ENCODE measurements at places on chromosomes 6 and 20.

DNA sequence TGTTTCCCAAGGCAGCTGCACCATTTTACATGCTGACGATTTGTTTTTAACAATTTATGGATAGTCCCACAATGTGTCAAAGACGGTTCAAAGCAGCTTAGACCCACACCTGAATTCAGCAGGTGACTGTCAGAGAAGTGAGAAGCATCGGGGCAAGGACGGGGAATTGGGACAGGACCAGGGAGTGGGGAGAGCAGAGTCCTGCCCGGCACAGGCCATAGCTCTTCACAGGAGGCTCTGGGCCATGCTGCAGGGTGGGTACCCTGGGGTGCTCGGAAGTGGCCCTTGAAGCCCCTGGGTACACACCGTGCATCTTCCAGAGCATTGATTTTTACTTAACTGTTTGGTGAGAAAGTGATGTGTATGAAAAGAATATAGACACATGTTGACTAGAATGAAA is 33.2 kb upstream of the PHACTR3 start:
- no peaks in the 10 kb centered on the region for H3K27me3 ChIP-seq
- no peak overlapping the region for H3K27ac ChIP-seq
- DNase-seq, result no peak
- no peaks in the 10 kb centered on the region for H3K36me3 ChIP-seq

- DNase-seq, result no peak
- no peak overlapping the region for H3K27ac ChIP-seq
- no peaks in the 10 kb centered on the region for H3K4me1 ChIP-seq
- no peaks in the 10 kb centered on the region for H3K27me3 ChIP-seq
Observed at GRCh38 chr6:22783931-22784330, 214.6 kb downstream of the HDGFL1 start.

- DNase-seq, result no peak
- peak overlapping the region; percentile 18 for H3K4me3 ChIP-seq
- no peaks in the 10 kb centered on the region for H3K36me3 ChIP-seq
- no peaks in the 10 kb centered on the region for H3K4me1 ChIP-seq
- H3K27me3 ChIP-seq, result no peaks in the 10 kb centered on the region
Observed at GRCh38 chr6:149031859-149032598, 285.2 kb downstream of the UST start.

DNA sequence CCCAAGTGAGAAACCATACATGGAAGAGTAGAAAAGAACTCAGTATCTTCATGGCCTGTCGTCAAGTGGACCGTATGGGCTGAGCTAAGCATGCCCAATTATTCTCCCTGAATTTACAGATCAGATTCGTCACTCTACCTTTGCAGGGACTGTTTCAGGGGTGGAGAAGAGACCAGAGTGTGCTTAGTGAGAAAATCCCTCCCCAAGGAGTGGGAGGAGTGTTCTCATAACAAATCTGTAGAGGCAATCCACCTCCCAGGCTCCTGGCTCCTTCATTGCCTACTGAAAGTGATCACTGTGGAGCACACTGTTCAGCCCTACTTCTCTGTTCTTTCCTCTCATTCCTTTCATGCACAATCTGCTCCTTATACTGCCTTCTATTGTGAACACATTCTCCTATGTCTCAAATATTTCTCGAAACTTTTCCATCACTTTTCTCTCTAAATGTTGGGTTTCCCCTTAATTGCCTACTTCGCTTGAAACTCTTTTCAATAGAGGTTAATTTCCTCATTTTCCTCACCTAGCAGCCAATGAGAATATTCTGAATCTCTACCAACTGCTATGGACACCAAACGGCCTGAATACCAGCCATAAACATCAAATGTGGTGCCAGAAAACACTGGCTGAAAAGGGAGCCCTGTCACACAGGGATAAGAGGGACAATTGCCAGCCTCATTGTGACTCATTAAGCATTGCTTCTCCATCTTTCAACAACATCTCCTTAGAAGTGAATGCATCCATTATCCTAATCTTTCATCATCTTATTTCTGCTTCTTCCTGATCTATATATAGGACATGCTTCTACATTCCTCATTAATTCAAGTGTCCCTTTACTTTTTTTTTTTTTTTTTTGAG is 398.3 kb downstream of the UTRN start:
- no peak overlapping the region for H3K4me3 ChIP-seq

DNA sequence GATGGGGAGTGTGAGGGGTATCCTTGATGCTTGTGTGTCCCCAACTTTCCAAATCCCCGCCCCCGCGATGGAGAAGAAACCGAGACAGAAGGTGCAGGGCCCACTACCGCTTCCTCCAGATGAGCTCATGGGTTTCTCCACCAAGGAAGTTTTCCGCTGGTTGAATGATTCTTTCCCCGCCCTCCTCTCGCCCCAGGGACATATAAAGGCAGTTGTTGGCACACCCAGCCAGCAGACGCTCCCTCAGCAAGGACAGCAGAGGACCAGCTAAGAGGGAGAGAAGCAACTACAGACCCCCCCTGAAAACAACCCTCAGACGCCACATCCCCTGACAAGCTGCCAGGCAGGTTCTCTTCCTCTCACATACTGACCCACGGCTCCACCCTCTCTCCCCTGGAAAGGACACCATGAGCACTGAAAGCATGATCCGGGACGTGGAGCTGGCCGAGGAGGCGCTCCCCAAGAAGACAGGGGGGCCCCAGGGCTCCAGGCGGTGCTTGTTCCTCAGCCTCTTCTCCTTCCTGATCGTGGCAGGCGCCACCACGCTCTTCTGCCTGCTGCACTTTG is at the start of gene TNF:
Gene TNF, plus strand, starts transcription at position 231 of the 567 bp plus-strand sequence. Its CDS starts 177 bp downstream, at position 408.
- H3K4me3 ChIP-seq, result peak within 1 kb of the TSS; percentile 34
- H3K27ac ChIP-seq, result peak within 1 kb of the TSS; percentile 78
- no peaks in the 10 kb centered on the region for H3K27me3 ChIP-seq
- no peaks in the 10 kb centered on the region for H3K36me3 ChIP-seq

DNA sequence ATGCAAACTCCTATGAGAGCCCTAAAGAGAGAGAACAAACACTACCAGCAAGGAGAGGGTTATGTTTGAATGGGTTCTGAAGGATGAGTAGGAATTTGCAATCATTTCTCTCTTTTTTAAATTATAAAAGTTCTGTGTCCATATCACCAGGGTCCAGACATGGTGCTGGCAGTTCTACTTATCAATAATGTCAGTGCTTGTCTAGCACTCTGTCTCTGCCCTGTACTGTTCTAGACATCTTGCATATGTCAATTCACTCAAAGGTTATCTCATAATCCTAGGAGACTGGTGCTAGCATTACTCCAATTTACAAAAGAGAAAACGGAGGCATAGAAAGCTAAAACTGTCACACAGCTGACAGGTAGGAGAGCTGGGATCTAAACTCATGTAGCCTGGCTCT is 101.3 kb downstream of the VEGFA start:
- no peak overlapping the region for H3K4me3 ChIP-seq
- H3K36me3 ChIP-seq, result no peaks in the 10 kb centered on the region
- no peaks in the 10 kb centered on the region for H3K4me1 ChIP-seq
- no peak for DNase-seq

GRCh38 chr20:7728338-7728737 is 211.9 kb downstream of the HAO1 start:
- no peaks in the 10 kb centered on the region for H3K27me3 ChIP-seq
- no peaks in the 10 kb centered on the region for H3K36me3 ChIP-seq
- no peak for DNase-seq
- no peaks in the 10 kb centered on the region for H3K4me1 ChIP-seq

DNA sequence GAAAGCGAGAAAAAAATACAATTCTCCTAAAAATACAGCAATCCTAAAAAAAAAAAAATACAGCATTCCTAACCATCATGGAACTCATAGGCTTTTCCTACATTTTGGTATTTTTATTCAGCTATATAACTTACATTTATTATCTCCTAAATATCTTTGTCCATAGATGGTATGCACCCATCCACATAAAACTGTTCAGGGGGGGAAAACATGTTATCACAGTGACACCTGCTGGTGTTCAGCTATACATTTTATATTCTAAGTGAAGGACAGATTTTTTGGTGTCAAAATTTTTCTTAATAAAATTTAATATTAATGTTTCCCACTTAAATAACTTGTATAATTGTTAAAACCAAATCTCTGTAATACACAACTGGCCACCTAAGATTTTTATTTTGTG is 58.0 kb downstream of the BLOC1S5 start:
- DNase-seq, result no peak
- no peaks in the 10 kb centered on the region for H3K4me1 ChIP-seq
- H3K27me3 ChIP-seq, result no peaks in the 10 kb centered on the region
- no peak overlapping the region for H3K27ac ChIP-seq
- no peak overlapping the region for H3K4me3 ChIP-seq

GRCh38 chr6:36769183-36769675 is 70.0 kb downstream of the CPNE5 start:
- no peak for DNase-seq
- H3K4me3 ChIP-seq, result no peak overlapping the region
- H3K27me3 ChIP-seq, result no peaks in the 10 kb centered on the region
- no peaks in the 10 kb centered on the region for H3K36me3 ChIP-seq
- peak overlapping the region; percentile 38 for H3K27ac ChIP-seq
- H3K4me1 ChIP-seq, result peaks cover 22% of the 10 kb centered on the region

GRCh38 chr6:87088076-87088475 is 6.8 kb downstream of the CGA start:
- H3K4me1 ChIP-seq, result no peaks in the 10 kb centered on the region
- no peaks in the 10 kb centered on the region for H3K27me3 ChIP-seq
- no peak overlapping the region for H3K27ac ChIP-seq
- H3K4me3 ChIP-seq, result no peak overlapping the region
- H3K36me3 ChIP-seq, result no peaks in the 10 kb centered on the region

DNA sequence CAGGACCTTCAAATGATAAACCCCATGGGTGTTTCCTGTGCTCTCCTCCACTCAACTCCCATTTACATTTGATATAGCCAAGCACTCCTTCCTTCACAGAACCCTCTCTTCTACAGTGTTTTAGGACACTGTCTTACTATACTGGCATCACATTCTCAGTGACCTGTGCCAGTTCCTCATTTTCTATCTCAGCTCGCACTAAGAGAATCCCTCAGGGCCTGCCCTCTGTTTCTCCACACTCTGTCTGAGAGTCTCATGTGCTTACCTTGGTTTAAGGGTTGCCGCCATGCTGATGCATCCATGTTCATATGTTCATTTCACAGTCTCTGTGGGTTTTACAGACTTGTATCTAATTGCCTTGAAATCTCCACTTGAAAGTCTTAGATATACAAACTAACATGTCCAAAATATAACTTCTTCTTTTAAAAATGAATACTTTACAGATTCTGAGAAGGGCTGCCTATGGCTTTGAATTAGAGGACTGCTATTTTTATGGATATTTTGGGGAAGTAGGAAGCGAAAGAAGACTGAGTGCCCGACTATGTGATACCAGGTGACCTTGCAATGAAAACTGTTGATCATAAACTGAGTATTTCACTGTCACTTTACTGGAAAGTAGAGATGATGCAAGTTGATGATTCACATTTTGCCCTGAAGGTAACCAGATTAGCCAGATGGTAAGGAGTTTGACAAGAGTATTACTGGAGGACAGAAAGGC is 153.1 kb upstream of the SIM1 start:
- H3K4me3 ChIP-seq, result no peak overlapping the region
- H3K27ac ChIP-seq, result no peak overlapping the region
- no peak for DNase-seq
- H3K36me3 ChIP-seq, result no peaks in the 10 kb centered on the region
- no peaks in the 10 kb centered on the region for H3K27me3 ChIP-seq

- no peak for DNase-seq
- H3K27ac ChIP-seq, result no peak overlapping the region
- H3K36me3 ChIP-seq, result no peaks in the 10 kb centered on the region
- no peak overlapping the region for H3K4me3 ChIP-seq
Observed at GRCh38 chr6:35147486-35147885, 6.3 kb upstream of the TCP11 start.

GRCh38 chr20:40982415-40983145 is 46.0 kb upstream of the TOP1 start:
- DNase-seq, result no peak
- H3K27me3 ChIP-seq, result no peaks in the 10 kb centered on the region
- no peak overlapping the region for H3K4me3 ChIP-seq
- H3K36me3 ChIP-seq, result no peaks in the 10 kb centered on the region
- H3K4me1 ChIP-seq, result no peaks in the 10 kb centered on the region
- no peak overlapping the region for H3K27ac ChIP-seq

DNA sequence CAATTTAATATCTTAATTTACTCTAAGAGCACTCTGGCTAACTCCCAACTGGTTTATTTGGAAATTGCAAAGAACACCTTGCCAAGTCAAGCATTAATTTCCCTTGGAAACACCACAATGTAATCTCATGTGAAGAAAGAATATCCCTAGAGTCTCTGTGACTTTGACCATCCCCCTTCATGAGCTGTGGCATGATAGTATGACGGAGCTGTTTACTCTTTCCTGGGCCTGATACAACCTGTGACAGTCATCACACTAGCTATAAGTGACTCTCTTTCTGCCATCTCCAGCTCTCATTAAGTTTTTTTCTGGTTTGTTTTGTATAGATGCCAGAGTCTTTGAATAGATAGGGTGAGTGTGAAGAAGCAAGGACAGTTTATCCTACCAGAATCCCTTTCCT is 470.3 kb upstream of the JARID2 start:
- no peak for DNase-seq
- no peak overlapping the region for H3K4me3 ChIP-seq
- H3K27me3 ChIP-seq, result no peaks in the 10 kb centered on the region
- H3K36me3 ChIP-seq, result no peaks in the 10 kb centered on the region

DNA sequence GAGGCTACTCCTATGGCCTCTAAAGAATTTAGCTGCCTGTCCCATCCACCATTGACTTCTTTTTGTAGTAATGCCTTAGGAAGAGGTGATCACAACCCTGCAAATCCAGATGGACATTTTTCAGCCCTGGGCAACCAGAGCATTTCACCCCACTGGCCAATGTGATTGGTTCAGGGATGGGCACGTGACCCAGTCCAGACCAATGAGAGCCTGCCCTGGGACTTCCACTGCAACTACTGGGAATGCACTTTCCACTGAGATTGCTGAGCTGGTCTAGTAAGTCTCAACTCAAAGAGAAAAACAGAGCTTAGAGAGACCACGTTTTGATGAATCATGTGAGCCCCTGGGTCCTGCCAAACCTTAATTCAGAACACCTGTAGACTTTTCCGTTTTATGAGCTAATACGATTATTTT is 8.9 kb upstream of the UBE2V1 start:
- H3K36me3 ChIP-seq, result no peaks in the 10 kb centered on the region
- H3K4me1 ChIP-seq, result no peaks in the 10 kb centered on the region
- H3K27me3 ChIP-seq, result no peaks in the 10 kb centered on the region
- no peak for DNase-seq

- DNase-seq, result no peak
- no peak overlapping the region for H3K4me3 ChIP-seq
- H3K36me3 ChIP-seq, result no peaks in the 10 kb centered on the region
- H3K27ac ChIP-seq, result no peak overlapping the region
- H3K4me1 ChIP-seq, result no peaks in the 10 kb centered on the region
- H3K27me3 ChIP-seq, result no peaks in the 10 kb centered on the region
Observed at GRCh38 chr6:126064748-126065401, 78.5 kb downstream of the TRMT11 start.

GRCh38 chr6:14478381-14479225 is 361.0 kb downstream of the CD83 start:
- peaks cover 5% of the 10 kb centered on the region for H3K4me1 ChIP-seq
- H3K4me3 ChIP-seq, result no peak overlapping the region
- DNase-seq, result no peak
- no peak overlapping the region for H3K27ac ChIP-seq
- no peaks in the 10 kb centered on the region for H3K36me3 ChIP-seq

- no peaks in the 10 kb centered on the region for H3K4me1 ChIP-seq
- no peaks in the 10 kb centered on the region for H3K36me3 ChIP-seq
- no peaks in the 10 kb centered on the region for H3K27me3 ChIP-seq
- H3K27ac ChIP-seq, result no peak overlapping the region
- H3K4me3 ChIP-seq, result no peak overlapping the region
Observed at GRCh38 chr6:100614386-100614785, 149.7 kb upstream of the SIM1 start.

Data from Peyer's patch (tissue), 4 donors.